ENCODE measurements at places on chromosomes 6 and 20.

GRCh38 chr6:109051301-109052017, 43.2 kb downstream of the SESN1 start:
- no peak for DNase-seq

DNA sequence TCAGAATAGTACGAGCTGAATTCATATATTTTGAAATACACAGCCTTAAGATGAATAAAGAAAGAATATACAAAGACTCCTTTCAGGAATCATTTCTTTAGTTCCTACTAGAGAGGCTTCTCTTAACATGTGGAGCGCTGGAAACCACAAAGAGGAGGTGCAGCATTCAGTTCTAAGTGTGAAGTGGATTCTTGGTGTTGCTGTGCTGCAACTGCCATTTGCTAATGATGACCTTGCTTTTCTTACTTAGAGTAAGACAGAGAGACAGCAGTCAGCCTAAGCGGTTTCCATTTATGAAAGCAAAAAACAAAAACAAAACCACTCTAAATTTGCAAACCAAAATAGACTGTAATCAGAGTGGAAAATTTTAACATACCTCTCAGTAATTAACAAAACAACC, 629.0 kb downstream of the EPHA7 start:
- DNase-seq, result no peak

- no peak for DNase-seq
These were observed 174.2 kb upstream of the KCNG1 start for GRCh38 chr20:51196991-51197651.

DNA sequence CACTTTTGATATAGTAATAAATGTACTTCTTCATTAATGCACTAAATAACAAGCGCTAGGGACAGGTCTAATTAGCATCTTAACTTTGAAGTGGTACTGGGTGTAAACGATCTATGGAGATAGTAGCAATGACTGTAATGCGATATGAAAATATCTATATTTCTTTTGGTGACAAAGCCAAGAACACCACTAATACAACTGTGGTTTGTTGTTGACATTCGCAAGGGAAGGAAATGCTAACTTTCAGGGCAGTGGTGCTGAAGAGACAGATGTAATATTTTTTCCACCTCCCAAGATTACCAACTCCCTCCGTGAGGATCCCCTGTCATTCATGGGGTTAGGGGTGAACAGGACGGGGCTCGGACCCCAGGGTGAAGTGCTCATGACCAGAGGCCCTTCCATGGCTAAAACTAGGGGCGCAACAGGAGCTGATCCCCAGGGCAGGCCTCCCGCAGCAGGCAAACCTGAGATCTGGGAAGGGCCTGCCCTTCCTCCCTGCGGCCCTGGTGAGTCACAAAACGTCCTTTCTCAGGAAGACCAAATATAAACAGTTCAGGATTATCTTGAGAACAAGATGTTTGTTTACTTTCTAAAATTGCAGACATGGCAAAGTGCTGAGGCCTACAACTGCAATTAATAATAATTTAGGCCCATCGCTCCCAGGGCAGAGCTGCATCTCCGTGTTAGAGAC, 65.0 kb upstream of the TOX2 start:
- DNase-seq, result no peak

GRCh38 chr6:109512271-109512817, 29.3 kb upstream of the ZBTB24 start:
- no peak for DNase-seq

DNA sequence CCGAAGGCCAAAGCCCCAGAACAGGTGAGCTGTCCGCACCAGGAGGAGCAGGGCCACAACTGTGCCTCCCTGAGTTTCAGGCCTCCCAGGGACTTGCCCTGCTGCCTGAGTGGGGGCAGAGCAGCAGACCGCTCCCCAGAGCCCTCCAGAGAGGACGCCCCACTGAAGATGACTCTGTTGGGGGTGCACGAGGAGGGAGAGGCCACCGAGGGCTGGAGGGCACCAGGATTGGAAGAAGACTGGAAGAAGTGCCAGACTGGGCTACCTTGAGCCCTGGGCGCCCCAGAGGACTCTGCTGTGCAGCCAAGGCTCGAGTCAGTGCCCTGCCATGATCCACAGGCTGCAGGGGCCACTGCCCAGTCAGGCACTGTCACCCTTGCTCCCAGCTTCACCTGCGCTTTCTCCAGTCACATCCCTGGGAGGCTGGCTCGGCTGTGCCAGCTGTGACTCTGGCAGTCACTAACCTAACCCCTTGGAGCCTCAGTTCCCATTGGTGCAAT, 11.3 kb downstream of the CST7 start:
- no peak for DNase-seq

DNA sequence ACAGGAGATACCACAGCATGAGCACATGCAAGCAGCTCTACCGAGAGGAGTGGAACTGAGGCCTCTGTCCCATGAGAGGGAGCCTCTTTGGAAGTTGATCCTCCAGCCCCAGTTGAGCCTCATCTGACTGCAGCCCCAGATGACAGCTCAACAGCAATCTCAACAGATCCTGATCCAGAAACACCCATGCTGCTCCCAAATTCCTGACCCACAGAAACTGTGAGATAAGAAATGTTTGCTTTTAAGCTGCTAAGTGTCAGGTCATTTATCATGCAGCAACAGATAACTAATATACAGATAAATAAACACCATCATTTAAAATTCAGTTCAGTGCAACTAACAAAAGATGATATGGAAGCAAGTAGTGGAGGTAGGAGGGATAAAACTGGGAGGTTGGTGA, 4.8 kb upstream of the ARFGEF2 start:
- DNase-seq, result no peak

DNA sequence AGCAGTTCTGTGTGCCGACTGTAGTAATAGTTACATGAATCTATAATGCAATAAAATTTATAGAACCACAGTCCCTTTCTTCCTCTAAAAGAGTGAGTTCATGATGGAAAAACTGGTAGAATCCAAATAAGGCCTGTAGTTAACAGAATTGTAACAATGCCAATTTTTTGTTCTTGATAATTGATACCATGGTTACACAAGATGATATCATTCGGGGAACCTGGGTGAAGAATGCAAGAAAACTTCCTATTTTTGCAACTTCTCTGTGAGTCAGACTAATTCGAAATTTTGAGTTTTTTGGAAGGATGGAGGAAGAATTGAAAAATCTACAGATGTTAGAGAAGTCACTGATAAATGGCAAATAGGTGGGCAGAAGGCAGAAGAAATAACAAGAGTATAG, 381.8 kb downstream of the CDKAL1 start:
- DNase-seq, result no peak

DNA sequence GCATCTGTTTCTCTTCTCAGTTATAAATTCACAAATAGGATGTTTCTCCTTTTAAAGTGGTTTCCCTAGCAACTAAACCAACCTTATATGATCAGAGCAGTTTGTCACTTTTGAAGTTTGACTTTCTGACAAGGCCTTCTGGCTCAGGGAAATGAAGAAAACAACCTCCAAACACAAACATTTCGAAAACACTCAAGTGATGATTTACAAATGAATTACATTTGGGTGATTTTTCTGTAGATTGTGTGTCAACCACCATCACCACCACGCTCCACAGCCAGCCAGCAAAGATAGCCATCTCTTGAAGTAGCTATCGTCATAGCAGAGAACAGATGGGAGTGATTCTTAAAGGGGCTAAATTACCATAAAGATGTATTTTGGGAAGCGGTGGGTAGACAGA, 16.5 kb upstream of the MLIP start:
- no peak for DNase-seq

DNA sequence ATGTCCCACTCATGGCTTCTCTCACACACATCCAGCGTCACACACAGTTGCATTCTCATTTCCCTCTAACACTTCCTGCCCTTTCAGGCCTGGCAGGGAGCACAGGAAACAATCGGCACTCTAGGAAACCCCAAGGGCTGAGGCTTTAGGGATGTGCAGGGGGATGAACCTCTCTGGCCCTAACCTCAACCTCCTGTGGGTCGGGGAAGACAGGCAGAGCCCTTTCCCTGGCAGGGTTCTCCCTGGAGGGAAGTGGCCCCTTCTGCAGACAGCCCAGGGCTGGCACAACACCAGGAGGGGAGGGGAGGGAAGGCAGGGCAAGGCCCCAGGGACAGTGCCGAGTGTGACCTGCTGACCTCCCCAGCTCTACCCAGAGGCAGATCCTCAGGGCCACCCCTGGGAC, 2.7 kb downstream of the TEAD3 start:
- no peak for DNase-seq

- DNase-seq, result no peak
These were observed 297.8 kb downstream of the PRL start for GRCh38 chr6:21999012-21999528.

- no peak for DNase-seq
These were observed 126.8 kb downstream of the HIVEP1 start for GRCh38 chr6:12138936-12139335.
